GM12878 (cell line): ENCODE measurements at places on chromosomes 6 and 20.

GRCh38 chr6:139313784-139314545, 22.2 kb upstream of the TXLNB start:
- DNase-seq: no peak

DNA sequence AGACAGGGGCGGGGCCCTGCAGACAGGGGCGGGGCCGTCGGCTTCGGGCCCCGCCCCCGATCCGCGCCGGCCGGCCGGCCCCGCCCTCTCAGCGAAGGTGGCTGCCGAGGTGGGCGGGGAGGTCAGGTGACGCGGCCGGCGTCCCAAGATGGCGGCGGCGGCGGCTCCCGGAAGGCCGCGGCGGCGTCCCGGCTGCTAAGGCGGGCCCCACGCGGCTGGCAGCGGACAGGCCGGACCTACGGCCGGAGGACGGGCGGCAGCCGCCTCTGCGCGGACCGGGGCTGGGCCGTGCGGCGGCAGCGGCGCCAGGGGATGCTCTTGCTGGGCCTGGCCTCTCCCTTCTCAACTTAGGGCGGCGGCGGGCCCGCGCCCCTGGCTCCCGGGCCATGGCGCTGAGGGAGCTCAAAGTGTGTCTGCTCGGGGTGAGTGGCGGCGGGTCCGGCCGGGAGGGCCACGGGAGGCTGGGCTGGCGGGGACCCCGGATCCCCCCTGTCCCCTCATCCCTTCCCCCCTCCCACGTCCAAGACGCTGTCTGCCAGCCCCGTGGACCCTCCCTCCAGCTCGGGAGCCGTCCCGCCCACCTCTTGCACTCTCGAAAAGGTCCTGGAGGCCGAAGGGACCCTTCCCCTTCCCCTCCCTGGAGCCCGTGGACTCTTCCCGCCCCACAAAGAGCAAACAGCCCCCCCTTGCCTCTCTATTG, at the start of gene RAB22A:
Gene RAB22A, plus strand, starts transcription at position 125 of the 700 bp plus-strand sequence. Its CDS starts 262 bp downstream, at position 387.
- DNase-seq: no peak

DNA sequence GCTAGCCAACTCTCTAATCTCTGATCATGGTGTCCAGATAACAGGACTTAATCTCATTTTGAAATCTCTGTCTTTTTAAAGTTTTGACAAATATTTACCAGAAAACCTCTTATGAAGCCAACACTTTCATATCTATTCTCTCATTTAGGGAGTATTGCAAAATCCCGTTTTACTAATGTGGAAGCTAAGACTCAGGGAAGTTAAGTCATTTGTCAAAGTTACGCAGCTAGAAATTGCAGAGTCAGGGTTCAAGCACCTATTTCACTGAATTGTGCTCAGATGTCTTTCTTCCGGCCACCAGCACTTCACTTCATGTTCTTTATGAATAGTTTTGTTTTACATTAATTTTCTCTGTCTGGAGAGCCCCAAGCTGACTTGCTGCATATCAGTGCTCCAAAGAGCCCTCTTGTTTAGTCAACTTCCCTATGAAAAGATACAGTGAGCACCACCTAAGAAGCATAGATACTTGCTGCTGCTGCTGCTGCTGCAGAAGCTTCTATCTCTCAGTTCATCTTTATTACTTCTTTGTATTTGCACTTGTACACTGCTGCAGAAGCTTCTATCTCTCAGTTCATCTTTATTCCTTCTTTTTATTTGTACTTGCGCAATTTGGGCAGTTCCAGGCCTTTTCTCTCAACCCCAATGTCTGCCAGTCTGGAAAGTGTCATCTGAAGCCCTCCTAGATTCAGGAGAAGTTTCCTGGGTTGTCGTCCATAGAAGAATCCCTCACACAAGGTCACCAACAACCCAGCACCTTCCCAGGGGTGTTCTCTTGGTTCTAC, 329.7 kb downstream of the MAFB start:
- DNase-seq: no peak

DNA sequence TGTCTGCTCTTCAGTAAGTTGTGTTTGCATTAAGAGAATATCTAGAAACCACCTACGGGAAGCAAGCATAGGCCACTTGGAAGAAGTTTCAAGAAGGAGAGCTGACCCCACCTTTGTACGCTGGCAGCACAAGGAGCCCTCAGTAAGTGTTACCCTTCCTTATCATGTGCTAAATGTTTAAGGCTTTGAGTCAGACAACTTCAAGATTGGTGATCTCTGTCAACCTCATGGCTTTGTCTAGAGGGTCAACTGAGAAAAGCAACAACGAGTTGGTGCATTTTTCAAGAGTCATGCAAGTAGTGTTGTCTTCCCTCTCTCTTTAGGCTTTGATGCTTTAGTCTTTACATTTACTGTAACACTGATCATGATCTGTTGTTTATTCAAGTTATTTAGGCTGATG, 53.2 kb upstream of the SPTLC3 start:
- DNase-seq: no peak

GRCh38 chr6:74519163-74519562, 686.7 kb downstream of the COL12A1 start:
- no peak for DNase-seq

DNA sequence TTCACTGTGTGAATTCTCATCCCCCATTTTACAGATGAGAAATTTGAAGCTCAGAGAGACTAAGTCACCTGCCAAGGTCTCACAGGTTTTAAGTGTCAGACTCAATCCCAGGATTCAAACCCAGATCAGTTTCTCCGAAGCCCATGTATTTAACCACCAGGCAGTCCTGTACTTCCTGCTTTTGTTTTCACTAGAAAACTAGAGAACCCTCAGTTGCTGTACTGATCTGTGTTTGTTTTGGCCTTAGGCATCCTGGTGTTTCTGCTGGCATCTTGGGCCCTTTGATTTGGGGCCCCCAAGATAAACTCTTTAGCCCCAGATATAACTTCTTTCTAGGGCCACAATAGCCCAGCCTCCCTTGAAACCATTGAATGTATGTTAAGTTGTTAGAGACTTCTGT, 36.5 kb downstream of the PPP1R16B start:
- no peak for DNase-seq

DNA sequence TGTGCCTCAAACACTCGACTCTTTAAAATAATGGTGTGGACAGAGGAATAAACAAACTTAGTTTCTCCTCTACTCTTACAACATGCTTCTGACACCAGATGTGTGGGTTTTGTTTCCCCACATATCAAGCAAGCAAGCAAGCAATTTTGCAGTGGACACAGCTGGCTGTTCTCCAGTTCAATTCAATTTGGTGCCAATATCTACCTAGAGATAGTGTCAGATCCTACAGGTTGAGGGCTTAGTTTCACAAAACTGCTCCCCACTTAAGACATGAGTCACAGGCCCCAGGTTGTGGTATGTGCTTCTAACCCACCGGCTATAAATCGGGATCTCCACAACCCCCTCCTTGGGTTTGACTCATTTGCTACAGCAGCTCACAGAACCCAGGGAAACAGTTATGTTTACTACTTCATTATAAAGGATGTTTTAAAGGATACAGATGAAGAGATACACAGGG, 131.4 kb upstream of the TRAF3IP2 start:
- no peak for DNase-seq

DNA sequence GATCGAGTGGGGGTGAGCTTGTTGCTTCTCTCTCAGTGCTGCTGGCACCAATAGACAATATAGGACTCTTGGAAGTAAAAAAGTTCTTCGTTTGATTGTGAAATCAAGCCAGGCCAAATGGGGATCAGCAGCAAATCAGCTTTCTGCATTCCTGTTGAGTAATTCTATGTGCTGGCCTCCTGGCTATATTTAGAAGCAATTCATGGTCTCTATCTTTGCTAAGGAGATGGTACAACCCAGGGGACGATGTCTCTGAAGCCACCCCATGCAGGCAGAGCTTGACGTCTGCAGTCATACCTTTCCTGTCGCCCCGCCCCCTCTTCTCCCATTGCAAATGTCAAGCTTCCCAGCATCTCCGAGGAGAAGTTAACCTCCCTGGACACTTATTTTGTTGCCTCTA, 199.1 kb downstream of the SCP2D1 start:
- DNase-seq: no peak

DNA sequence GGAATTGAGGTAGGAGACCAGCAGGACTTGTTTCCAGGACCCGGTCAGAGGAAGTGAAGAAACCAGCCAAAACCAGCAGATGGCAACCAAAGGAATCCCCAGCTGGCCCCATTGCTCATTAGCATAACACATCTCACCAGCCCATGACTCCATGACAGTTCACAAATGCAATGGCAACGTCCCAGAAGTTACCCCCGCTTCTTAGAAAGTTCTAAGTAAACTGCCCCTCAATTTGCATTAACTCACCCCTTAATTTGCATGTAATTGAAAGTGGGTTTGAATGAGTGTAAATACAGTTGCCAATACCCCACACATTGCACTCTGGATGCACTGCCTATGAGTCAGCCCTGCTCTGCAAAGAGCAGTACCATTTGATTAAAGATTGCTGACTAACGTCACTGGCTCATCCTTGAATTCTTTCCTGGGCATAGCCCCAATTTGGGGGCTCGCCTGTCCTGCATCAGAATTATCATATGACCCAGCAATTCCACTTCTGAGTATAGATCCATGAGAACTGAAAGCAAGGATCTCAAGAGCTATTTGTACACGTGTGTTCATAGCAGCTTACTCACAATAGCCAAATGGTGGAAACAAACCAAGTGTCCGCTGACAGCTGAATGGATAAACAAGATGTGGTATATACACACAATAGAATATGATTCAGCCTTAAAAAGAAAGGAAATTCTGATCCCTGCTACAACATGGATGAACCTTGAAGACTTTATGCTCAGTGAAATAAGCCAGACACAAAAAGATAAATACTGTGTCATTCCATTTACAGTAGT, 36.4 kb downstream of the MYLK4 start:
- no peak for DNase-seq

- no peak for DNase-seq
Measured at GRCh38 chr6:15747354-15747883, 84.6 kb upstream of the DTNBP1 start.

GRCh38 chr6:149032599-149033405, 284.7 kb upstream of the TAB2 start:
- DNase-seq: peak; percentile 92

DNA sequence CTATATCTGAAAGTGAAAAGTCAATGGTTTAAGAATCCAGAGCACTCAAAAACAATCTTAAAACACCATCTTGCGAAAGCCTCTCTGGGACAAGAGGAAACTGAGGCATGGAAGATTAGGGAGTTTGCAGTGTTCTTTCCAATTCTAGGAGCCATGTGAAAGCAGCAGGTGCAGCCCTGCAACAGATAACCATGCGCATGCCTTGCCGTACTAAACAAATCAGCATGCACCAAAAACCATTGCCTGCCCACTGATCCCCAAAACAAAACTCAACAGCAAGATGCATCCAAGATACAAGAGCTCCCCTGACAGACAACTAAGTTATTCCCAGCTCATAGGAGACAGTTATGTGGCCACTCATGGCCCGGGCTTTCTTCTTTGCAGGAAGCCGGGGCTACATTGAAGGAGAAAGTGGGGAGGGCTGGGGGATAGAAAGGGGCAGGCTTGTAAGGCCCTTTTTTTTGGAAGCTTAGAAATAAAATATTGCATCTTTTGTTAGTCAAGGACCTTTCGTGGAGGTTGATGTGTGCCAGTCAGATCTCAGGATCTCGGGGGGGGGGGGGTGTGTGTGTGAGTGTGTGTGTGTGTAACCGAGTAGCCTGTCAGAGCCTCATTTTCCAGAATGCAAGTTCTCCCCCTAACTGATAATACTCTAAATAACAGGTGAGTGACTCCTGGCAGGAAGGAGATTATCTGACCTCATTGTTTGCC, 178.4 kb downstream of the MBOAT1 start:
- no peak for DNase-seq

DNA sequence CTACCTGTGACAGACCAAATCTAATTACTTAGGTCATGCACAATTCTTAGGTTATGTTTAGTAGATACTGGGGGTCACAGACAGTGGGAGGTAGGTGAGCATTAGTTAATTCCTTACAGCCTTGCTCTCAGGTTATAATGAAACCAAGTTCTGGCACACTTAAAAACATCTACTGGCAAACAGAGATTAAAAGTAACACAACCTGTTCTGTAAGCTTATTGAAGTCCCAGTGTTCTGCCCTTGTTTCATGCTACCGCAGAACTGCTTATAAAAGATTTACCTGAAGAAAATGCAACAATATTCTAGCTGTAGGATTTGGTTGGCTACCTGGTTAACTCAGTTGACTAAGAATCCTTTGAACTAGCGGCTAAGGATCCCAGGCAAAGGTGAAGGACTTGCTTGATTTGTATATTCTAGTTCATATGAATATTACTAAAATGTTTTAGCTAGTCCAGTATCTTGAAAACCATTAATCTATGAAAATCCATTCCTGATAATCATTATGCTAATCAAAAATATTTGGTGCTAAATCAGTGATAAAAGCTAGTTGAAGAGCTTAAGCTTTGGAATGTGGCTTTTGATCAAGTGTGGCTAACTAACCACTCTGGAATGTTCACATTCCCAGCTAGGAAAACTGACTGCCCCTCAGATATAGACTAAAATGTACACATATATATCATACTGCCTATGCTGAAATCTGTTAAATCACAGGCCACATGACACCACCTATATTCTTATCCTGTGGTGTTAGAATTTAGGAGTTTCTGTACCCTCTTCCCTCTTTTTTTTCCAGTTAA, 7.2 kb downstream of the PEX3 start:
- no peak for DNase-seq

GRCh38 chr6:137545073-137545472, 50.9 kb upstream of the OLIG3 start:
- DNase-seq: no peak
